CD4-positive, alpha-beta T cell treated with Interleukin-17A for 1 hour (primary cell): ENCODE measurements at places on chromosomes 4 and X.

- DNase-seq, result no peak
Measured at GRCh38 chr4:128275346-128275745, 12.3 kb downstream of the PGRMC2 start.

GRCh38 chrX:69152417-69152841 lies 12.8 kb downstream of the PJA1 start:
- no peak for DNase-seq

DNA sequence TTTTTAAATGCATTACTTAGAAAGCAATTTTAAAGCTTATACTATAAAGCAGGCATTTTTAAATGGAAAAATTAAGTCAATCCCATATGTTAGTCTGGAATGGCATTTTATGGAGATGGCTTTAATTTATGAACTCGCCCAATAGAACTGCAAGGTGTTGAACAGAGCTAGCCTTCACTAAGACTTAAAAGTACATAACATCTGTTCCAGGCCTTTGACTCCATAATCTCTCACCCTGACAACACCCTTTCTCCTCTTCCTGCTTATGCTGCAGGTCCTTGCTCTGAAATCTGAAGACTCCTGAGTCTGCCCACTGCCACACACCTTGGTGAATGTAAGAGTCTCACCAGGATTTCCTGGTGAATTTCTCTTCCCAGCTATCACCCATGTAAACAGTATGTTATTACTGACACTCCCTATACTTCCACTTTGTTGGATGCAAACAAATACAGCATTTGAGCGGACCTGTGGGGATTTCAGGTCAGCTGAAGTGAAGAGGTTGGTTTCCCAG lies 17.7 kb upstream of the SLC39A8 start:
- DNase-seq, result no peak

DNA sequence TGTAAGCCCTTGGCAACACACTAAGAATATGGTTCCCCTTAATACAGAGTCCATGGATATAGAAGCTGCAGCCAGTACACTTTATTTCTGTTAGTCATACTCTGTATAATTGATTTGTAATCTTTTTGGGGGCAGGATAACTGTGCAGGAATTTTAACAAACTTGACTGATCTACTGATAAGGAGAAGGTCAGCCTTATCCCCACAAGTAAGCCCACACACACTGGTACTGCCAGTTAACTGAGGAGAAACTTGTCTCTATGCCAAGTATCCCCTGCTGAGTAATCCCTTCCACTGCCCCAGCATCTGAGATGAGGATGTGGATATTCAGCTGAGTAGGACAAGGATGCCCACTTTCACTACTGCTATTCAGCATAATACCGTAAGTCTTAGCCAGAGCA lies 154.9 kb upstream of the CXXC4 start:
- no peak for DNase-seq

GRCh38 chr4:48462363-48462762 lies 20.8 kb upstream of the SLC10A4 start:
- DNase-seq, result no peak

GRCh38 chr4:113635739-113636437 lies 125.7 kb downstream of the CAMK2D start:
- DNase-seq, result no peak

GRCh38 chr4:182147391-182147790 lies 95.8 kb upstream of the TENM3 start:
- DNase-seq, result no peak

GRCh38 chrX:12974305-12974795 lies 560 bp upstream of the TMSB4X start:
- peak; percentile 55 for DNase-seq

DNA sequence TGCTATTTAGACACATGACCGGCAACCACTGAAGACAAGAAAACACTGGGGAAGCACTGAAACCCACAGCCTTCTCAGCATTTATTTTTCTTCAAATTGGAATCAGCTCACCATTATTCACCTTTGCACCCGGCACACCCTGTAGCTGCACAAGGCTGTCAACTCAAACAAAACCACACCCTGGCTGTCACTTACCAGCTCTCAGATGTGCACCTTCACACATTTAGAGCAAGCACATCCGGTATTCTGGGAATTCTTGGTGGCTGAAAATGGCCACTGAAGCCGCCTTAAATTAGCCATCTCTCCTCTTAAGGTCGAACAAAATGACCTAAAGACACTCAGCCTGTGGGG lies 5.9 kb downstream of the ZFYVE28 start:
- peak; percentile 81 for DNase-seq

- DNase-seq, result no peak
Measured at GRCh38 chr4:151853034-151853433, 92.2 kb upstream of the GATB start.

DNA sequence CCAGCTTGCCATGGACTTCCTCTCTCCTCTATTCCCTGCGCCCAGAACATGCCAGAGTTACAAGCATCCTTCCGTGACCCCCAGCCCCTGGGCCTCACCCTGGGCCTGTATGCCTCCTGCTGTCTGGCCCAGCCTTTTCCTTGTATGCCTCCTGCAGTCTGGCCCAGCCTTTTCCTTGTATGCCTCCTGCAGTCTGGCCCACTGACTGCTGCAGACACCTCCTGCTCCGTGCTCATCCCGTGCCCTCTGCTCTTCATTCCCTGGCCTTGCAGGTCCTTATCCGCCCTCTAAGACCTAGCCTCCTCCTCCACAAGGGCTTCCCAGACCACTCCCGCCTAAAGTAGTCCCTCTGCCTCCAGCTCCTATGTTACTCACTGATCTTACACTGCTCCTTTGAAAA lies 44.2 kb downstream of the IRF2 start:
- no peak for DNase-seq

GRCh38 chrX:133646719-133647116 lies 231.4 kb upstream of the GPC4 start:
- no peak for DNase-seq

DNA sequence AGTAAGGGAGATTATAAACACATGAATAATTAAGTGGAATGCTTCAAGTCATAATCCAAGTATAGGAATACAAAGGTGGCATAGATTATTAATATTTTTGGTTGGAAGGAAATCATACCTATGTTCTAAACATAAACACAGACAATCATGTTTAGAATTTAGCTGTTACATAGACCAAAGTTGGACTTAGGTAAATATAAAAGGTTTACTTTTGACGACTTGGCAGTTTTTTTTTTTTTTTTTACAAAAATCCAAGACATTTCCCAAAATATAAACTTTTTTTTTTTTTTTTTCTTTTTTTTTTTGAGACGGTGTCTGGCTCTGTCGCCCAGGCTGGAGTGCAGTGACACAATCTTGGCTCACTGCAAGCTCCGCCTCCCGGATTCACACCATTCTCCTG lies 3.5 kb upstream of the N4BP2 start:
- no peak for DNase-seq
